ENCODE measurements at places on chromosomes 3 and 15. TPM values are rescaled to one million over a fixed set of nuclear protein-coding genes. Genes with fewer than 3 reads are reported as not detected.
A peak's percentile ranks its signal among the peaks of the same experiment; 100 is the strongest.

The PLSCR4 gene
- 13.4 TPM for total RNA-seq

The NR1I2 gene
- total RNA-seq = 0.36 TPM

The FBXO45 gene
- 25.7 TPM for total RNA-seq

The CATSPER2 gene
- 12.8 TPM for total RNA-seq

The ABHD10 gene
- 60.9 TPM for total RNA-seq

The MOBP gene
- total RNA-seq = 0.73 TPM

The SLC15A2 gene
- total RNA-seq = 15.2 TPM

The SYNPR gene
- total RNA-seq = 6.1 TPM

The SERINC4 gene
- not detected for total RNA-seq

DNA sequence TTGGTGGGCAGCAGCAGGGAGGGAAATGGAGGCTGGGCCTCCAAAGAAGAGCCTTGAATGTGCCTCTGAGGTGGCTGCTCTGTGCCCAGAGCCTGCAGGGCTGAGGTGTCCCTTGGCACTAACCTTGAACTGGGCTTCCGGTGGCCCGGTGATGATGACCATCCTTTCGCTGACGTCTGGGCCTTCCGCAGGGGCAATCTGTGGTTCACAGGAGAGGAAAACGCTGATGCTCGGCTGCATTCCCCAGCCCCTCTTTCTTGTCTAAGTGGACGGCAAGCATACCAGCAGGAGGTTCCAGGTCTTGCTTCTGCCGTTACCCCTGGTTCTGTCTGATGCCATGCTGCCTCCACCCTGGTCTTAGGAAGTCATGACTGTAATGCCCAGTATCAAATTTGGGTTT, 65.9 kb downstream of the SENP2 start:
- no peak for DNase-seq

GRCh38 chr3:89314454-89315098, 207.2 kb downstream of the EPHA3 start:
- peak; percentile 1 for DNase-seq

GRCh38 chr3:184320104-184320445, 5.7 kb downstream of the EIF4G1 start:
- DNase-seq = peak; percentile 94

GRCh38 chr3:50245251-50245745, 9.3 kb downstream of the GNAI2 start:
- no peak for DNase-seq

DNA sequence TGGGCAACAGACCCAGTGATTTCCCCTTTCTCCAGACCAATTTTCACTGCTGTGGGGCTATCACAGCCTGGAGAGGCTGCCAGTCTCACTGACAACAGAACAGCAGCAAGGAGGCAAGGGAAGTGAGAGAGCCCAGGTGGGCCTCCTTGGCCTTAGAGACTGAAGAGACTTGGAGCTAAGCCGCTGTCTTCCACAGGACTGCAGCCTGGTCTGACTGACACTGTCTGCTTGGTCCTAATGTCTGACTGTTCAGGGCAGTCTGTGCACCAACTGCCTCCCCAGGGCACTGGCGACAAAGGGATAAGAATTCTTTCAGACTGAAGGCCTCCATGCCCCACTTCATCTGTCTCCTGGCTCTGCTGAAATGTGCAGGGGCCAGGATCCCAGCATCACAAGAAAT, 11.5 kb downstream of the POMGNT2 start:
- peak; percentile 55 for DNase-seq

DNA sequence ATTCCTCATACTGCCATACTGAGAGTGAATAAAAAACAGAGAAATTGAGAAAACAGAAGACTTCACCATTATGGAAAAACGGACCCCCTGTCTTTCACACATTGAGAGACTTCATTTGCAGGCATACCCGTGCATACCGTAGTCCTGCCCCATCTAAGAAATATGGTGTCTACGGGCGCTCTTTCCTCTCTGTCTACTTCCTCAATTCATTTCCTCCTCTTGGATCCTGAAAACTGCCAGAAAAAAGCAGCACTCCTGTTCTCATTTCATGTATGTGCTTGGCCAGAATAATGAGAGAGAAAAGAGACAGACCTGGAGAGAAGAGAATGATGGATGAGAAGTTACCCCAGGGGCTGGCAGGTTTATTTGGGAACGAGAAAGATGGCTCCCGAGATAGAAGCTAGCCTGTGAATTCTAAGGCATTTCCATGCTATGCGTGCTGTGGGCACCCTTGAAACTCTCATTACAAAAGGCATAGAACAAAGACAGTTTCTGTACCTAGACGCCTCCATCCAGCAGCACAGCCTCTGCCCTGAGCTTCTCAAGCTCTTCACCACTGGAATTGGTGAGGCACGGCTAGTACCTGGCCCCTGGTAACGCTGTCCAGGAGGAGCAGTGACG, 62.5 kb upstream of the EPHB3 start:
- no peak for DNase-seq

DNA sequence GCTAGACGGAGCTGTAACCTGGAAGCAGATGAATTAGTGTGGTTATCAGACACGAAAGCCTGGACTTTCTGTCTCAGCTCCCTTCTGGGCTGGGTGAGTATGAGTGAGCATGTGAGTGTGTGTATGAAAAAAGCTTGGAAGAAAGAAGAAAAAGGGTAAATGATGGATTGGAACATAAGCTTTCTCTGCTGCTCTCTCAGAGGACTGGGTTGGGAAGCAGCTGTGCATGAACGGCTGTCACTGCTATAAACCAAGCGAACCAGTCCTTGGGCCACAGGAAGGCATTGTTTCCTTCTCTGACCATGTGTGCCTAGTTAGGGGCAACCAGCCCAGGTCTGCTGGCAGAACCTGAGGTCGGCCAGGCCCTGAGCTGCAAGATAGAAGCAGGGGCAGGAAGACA, 37.0 kb downstream of the UMPS start:
- no peak for DNase-seq

GRCh38 chr3:185942907-185943759, 5.3 kb upstream of the TRA2B start:
- peak; percentile 81 for DNase-seq

- no peak for DNase-seq
Observed at GRCh38 chr3:120693439-120694171, 11.6 kb upstream of the HGD start.

DNA sequence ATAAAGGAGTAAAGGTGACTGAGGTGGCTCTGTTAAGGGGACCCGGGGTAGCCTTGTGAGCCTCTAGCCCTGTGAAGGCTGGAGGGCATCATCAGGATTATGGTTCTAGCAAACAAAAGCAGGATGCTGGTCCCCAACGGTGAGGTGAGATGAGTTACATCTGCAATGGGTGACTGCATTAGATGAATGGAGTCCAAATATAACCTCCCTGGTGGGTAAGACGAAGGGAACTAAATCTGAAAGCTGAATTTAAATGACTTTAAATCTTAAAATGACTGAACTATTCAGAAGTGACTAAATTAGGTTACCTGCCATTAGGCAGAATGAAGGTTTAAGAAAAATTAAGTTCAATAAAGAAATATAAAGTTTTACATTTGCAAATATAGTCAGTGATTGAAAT, 4.6 kb upstream of the HLTF start:
- DNase-seq = no peak

DNA sequence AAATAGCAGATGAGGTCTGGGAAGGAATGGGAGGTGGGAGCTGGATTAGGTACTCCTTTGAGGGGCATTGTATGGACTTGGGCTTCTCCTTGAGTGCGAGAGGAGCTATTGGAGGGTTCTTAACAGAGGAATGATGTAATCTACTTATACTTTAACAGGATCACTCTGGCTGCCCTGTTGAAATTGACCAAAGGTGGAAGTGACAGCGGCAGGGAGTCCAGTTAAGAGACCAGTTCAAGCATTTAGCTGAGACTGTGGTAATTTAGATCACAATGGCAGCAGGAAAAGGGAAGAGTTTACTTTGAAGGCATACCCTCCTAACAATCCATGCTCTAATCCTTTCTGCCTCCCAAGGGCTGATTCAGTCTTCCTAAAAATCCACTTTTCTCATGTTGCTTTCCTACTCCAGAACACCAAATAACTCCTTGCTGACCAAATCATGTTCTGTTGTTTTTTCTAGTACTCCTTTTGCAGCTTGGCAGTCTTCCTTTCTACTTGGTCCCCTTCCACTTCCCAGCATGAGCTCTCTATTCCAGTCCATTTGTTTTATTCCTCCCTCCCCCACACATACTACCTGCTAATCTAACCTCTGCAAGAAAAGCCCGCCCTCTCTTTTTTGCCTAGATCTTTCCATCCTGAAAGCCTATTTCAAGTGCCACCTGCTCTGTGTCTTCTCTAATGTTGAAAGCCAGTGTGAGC, 139.4 kb downstream of the NECTIN3 start:
- no peak for DNase-seq

DNA sequence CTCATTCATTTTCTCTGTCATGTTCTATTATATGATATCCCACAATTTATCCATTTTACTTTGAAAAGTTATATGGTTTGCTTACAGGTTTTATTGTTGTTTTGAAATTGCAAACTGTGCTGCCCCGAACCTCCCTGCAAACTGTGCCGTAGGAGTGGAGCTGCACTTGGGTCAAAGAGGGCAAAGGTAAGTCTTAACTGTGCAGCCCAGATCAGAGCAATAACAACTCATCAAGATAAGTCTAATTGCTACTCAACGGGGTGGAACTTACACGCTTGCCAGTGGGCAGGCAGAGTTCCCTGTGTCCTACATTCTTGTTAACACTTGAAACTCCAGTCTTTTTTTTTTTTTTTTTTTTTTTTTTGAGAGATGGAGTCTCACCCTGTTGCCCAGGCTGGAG, 33.2 kb downstream of the ZDHHC19 start:
- peak; percentile 50 for DNase-seq

DNA sequence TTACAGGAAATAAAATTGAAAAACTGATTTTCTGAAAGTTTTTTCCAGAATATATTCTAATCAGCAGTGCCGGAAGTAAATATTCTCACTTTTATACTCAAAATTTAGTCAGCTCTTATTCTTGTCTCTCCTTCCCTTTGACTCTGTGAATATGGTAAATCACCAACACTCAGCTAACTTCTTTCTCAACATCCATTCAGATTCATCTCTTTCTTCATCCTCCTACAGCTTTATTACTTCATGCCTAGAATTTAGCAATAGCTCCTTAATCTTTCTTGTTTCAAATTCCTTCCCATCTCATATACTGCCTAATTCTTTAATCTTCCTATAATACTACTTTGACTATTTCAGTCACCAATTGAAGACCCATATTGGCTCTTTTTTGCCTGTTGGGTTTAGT, 67.9 kb downstream of the FGF7 start:
- no peak for DNase-seq
